NCI-H82 (cell line): ENCODE measurements at places on chromosomes 4 and X.
A peak's percentile ranks its signal among the peaks of the same experiment; 100 is the strongest.

- DNase-seq, result no peak
These were observed 139.7 kb downstream of the TSPAN5 start for GRCh38 chr4:98518559-98519267.

- peak; percentile 10 for DNase-seq
These were observed 169.2 kb downstream of the AFAP1 start for GRCh38 chr4:7770224-7771050.

DNA sequence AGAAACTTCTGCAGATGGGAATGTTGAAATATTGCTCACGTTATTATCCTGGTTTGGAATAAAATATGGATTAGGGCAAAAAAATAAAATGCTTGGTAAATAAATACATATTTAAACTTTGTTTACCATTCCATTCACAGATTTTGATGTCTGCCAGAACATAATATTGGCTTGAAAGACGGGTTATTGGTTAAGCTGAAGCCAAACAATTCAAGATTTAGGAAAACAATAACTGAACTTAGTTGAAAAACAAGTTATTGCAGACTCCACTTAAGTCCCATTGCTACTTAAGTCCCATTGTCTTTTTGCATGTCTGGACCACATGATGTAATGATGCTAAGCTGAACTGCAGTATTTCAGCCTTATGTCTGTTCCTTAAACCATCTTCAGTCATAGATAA is 722.5 kb downstream of the FAT4 start:
- DNase-seq, result no peak

DNA sequence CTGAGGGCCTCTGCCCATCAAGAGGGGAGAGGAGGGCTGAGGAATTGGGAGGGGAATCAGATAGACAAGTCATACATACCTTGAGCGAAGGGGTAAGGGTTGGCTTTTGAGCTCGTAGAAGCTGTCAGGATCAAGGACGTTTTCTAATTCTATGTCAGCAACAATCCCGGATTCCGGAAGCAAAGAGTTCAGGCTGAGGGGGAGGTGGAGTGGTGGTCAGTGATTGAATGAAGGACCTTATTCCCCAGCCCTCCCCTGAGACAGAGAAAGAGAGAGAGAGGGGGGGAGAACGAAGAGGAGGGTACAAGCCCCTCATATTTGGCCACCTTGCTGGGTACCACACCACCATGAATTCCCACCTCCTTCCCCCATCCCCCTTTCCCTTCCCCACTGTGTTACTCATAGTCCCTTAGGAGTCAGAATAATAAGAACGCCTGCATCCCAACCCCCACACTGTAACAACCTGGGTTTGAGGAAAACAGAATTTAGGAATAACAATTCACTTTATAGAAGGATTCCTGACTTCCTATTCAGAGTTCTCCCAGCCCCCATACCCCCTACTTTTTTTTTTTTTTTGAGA is 2.7 kb downstream of the TFE3 start:
- DNase-seq, result no peak

DNA sequence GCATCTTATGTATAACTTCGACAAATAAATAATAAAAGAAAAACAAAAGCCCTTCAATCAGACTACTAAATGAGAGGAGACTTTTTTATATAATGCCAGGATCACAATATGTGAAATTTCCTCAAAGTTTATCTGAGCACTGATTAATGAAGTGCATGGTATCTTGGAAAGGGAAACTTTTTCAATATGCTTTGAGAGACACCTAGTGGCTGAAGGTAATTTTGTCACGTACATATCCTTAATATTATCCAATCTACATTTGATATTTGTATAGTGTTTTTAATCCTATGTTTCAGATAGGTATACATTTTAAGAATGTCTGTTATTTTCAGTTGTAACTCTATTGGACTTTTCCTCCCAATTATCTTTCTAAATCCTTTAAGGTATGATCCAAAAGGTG is 146.8 kb downstream of the KLHL4 start:
- DNase-seq, result peak; percentile 48

DNA sequence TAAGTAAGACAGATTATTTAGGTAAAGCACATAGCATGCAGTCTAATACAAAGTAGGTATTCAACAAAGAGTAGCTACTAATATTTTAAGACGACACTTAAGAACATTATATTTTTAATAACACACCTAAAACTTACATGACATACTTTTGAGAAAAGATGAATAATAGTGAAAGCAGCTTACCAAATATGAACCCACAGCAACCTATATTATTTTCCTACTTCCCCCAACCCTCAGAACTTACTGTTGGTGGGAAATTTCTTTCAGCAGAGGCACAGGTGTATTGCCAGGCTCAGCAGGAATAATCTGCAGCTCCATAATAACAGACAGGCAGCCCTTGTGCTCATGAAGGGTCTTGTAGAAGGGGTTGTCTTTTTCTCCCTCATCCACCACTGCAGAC is 498.9 kb downstream of the GLUD2 start:
- DNase-seq, result no peak

DNA sequence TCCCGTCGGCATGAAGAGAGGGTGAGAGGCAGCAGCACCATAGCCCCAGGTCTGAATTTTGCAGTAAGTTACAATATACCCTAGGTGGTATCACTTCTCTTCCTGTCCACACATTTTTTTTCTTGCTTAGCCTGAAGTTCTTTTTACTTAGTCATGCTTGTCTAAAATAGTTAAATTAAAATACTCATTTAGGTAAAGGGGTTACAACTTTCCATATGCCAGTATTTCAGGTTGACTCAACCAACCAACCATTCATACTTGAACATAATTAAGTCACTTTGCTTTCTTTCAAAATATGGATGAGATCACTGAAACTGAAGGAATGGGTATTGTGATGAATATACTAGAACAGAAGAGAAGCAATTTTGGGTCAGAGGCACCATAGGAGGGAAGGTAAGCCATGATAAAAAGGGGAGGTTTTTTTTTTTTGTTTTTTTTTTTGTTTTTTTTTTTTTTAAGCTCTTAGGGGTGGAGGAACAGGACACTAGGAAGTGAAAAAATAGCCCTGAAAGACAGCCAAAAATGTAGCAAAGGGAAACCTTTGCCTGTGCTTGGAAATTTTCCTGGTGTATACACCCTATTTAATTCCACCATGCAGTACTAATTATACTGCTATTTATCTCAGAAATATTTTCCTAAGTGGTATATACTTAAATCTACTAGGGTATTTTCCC is 41.8 kb downstream of the RPS6KA3 start:
- DNase-seq, result no peak

DNA sequence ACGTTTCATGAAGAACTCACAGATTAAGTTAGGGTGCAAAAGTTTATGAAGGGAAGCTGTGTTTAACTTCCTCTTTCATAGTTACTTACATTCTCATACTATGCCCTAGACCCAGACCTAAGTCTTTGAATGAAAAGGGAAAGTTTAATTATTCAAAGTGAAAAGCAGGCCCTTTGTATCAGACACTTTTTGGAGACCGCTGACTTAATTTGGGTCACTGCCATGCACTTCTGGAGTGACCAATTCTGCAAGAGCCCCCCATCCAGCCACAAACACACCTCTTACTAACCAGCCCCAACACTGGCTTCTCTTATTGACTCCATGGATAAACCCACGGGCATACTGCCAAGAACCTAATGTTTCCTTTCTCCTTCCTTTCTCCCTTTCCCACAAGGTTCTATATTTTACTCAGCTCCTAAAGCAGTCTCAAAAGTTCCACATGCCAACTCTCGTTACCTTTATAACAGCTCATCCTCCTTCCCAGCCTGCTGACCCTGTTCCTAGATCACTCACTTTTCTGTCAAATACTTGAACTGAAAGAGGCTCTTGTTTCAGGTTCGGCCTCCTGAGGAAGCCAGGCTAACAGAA is 34.5 kb downstream of the ABCE1 start:
- DNase-seq, result peak; percentile 8

GRCh38 chrX:21932292-21933002 is 8.1 kb upstream of the SMS start:
- DNase-seq, result no peak

GRCh38 chrX:13581554-13581953 is 12.2 kb downstream of the EGFL6 start:
- DNase-seq, result no peak

DNA sequence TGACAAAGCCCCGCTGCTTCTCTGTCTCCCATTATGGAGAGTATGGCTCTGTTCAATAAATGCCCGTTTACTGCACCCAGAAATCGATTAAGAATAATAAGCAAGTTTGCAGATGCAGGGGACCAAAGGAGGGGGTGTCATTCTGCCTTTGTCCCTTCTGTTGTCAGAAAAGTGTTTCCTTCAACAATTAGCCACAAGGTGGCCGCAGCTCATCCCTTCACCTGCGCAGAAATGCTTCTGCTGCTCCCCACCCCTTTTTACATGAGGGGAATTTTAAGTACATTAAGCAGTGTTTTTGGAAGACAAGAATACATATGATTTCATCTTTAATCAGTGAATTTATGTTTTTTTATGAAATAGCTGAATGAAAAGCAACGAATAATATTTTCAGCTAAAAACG is 175.6 kb upstream of the ARX start:
- peak; percentile 31 for DNase-seq

DNA sequence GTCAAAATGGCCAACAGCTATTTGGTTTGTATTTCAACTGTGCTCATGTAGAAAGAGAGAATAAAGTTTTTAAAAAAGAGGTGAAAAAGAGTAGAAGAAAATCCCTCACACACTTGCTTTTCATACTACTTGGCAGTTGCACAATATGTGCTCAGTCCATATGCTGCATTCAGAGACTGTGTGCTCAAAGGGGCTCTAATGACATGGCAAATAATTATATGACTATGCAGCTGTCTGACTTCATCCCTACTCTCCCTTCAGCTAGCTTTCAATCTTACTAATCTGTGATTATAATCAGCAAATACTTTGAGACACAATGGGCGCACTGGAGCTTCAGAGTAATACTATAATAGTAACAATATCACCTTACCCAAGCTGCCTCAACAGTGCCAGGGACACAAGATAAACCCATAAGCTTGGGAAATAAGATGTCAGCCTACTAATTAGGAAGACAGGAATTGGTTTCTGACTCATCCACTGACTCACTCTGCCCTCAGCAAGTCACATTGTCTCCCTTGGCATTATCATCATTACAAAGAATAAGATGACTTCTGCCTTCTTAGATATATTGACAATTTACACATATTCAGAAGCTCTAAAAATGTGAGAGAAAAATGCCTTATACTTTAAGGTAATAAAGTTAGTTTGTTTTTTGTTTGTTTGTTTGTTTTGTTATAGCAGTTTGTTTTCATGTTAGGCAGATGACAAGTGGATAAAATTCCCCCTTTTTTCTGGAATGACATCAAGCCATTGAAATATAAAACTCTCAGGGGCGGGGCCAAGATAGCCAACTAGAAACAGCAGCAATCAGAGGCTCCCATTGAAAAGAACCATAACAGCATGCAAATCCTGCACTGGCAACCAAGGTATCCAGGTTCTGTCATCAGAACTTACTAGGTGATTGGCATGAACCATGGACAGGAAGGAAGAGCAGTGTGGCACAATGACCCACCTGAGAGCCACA is 311.6 kb downstream of the FAM133A start:
- DNase-seq, result peak; percentile 37

GRCh38 chr4:76965866-76966579 is 16.5 kb downstream of the SEPTIN11 start:
- DNase-seq, result no peak

DNA sequence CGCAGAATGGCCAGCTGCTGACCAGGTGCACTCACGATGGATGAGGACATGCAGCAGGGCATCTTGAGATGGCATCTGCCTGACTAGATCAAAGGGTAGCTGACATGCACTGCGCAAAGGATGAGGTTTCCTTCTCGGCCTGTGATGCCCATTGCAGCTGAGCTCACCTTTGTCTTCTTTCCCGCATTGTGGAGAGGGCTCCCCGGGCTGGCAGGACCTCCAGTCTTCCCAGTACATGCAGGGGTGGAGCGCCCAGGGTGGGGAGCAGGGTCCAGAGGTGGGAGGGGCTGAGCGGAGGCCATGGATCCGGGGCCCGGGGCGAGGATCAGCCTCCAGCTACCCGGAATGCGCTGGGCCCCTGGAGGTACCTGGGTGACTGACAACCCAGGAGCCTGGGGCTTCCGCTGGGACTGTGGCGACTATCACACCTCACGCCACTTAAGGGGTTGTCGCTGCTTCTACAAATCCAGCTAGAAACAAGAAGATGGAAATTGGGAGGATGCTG is 12.0 kb downstream of the TREX2 start:
- DNase-seq, result no peak

GRCh38 chr4:150874338-150875226 is 140.5 kb downstream of the LRBA start:
- no peak for DNase-seq

- no peak for DNase-seq
These were observed 372.6 kb downstream of the OPHN1 start for GRCh38 chrX:68060506-68061205.

DNA sequence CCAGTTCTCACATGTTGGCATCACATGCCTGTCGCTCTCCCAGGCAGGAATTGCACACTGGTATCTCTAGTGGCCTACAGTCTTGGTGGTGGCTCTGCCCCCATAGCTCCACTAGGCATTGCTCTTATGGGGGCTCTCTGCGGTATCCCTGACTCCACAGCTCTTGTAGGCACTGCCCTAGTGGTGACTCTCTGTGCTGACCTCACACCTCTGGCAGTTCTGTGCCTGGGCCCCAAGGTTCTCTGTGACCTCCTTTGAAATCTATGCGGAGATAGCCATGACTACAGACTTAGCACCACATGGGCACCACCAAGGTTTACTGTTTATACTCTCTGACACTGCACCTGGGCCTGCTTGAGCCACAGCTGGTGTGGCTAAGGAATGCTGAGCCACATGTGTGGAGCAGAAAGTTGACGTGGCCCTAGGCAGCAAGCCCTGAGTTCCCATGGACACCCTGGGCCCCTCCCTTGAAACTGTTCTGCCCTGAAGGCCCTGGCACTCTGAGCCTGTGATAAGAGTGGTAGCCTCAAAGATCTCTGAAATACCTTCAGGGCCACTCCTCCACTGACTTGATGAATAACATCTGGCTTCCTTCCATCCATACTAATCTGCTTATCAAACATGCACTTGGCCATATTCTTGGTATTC is 8.0 kb downstream of the SLC9B1 start:
- peak; percentile 13 for DNase-seq

DNA sequence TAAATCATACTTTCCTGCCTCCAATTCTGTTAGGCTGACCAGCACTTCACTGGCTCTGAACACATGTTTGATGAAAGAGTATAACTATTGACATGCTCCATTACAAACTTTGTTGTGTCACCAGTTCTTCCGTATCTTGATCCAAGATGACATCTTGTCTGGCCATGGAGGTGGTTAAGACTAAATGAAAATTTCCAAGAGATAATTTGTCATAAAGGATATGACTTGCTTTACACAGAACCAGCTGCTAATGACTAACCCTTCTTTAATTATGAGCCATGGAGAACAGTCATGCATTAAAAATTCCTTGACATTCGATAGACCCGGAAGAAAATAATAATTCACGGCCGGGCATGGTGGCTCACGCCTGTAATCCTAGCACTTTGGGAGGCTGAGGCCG is 17.7 kb upstream of the N4BP2 start:
- DNase-seq, result no peak

GRCh38 chrX:153922932-153923857 is 2.9 kb downstream of the ARHGAP4 start:
- peak; percentile 79 for DNase-seq
